ENCODE measurements at places on chromosomes 5 and 9.

DNA sequence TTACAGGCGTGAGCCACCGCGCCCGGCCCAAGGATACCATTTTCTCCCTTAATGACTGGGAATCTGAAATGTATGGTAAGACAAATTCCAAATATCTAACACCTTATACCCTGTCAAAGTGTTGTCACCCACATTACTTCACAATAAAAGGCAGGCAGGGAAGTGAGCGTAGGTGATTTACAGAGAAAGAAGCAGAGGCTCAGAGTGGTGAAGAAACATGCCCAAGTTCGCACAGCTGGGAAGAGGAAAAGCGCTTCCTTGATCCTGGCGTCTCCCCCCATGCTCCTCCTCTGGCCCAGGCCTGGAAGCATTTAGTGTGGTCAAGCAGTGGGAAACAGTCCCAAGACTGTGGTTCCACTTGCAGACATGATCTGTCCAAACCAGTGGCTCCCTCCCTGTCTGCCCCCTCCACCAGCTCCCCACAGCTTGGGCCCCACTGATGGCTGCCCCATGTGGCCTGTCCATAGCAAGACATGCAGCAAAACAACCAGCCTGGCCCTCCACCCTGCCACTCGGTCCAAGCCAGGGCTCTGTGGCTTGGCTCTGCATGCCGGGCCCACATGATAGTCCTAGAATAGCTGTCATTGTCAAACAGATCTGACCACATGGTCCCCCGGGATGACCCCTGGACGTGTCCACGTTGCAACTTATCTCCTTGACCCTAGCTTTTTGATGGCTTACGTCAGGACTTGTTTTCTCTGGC is 107.2 kb downstream of the TTLL11 start:
- peak; percentile 86 for DNase-seq

GRCh38 chr5:31213705-31214121 is 20.2 kb downstream of the CDH6 start:
- no peak for DNase-seq

- no peak for DNase-seq
Observed at GRCh38 chr5:114417519-114417918, 55.6 kb downstream of the KCNN2 start.

DNA sequence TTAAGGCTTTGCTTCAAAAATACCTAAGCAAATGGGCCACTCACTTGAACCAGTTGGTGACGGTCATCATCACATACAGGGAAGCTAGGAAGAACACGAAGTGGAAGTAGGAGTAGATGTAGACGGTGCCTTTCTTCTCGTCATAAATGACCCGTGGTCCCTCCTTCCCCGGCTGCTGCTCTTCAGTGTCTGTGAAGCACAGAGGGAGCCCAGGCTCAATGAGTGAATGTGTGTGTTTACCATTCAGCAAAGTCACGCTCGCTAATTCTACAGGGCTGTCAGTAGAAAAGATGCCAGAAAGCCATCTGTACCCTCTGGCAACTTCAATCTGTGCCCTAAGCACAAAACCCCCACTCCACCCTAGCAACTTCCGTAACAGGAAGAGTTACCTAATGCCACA is 109.8 kb downstream of the SERINC5 start:
- DNase-seq: no peak

DNA sequence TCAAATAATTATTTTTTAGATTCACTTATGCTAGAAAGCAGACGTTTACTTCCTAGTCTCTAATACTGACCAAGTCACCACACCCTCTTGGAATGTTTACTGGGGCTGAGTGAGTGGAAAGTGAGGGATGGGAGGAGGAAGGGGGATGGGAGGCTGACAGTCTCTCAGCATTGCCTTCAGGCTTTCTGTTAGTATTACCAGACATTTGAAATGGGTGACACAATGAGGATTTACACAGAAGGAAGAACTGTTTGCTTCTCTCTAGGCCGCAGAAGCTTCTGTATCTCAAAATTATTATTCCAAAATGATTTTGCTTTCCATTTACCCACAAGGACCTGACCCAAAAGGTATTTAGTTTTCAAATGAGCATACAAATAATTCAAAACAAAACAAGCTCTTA is 232.8 kb upstream of the ZNF608 start:
- DNase-seq: no peak

DNA sequence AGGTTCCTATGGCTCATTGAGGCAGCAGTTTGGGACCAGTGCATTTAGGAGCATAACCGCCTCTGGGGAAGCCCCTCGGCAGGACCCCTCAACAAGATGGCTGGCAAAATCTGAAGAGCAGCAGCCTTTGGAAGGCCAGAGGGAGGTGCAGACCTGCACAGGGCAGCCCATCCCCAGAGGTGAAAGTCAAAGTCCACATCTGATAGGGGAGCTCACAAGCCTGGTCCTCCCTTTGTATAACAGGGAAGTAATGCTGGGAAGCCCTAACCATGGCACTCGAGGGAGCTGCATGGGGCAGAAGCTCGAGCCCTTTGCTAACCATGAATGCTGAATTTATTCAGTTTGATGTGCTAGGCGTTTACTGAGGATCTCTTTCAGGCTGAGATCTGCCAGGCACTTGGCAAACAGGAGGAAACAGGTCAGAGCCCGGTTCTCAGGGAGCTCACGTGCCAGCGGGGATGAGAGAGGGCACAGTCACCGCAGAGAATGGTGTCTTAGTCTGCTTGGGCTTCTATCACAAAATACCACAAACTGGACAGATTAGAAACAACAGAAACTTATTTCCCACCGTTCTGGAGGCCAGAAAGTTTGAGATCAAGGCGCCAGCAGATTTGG is 114.1 kb downstream of the GABBR2 start:
- DNase-seq: no peak

GRCh38 chr9:122016309-122016708 is 76.8 kb downstream of the TTLL11 start:
- DNase-seq: no peak

DNA sequence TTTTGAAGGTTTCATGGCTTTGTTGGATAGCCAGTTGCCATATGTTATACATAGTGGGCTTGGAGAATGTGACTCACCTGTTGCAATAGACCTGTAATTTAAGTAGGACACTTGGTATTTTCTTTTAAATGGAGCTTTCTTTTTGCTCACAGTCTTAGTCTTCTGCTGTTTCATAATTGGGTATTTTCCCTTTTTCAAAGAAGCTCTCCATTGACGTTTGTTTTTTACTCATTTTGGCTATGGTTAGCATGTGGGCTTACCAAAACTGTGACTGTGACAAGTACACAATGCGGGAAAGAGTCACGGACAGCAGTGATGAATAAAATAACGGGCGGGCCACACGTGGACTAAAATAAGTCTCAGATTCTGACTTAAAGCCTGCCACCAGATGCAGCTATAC is 23.2 kb upstream of the RNF20 start:
- no peak for DNase-seq

GRCh38 chr5:145859453-145859852 is 13.4 kb downstream of the GRXCR2 start:
- DNase-seq: no peak

GRCh38 chr5:136605638-136606037 is 240.3 kb upstream of the TRPC7 start:
- DNase-seq: no peak

GRCh38 chr9:103078581-103078980 is 83.4 kb downstream of the CYLC2 start:
- no peak for DNase-seq

DNA sequence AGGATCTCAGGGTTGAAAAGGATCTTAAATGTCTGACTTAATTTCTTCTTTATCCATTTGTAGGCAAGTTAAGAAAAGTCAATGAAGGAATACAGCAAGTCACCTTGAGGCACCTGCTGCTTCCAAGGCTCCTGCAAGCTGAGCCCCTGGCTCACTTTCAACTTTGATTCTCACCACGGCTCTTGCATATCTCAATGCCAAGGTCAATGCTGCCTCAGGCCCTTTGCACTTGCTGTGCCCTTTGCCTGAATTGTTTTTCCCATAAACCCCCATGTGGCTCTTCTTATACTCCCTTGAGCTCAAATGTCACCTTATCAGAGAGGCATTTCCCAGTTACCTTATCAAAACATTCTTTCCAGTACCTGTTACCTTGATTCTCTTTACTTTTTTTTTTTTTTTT is 144.3 kb upstream of the RAPGEF1 start:
- no peak for DNase-seq

GRCh38 chr5:153974131-153974812 is 64.4 kb downstream of the FAM114A2 start:
- peak; percentile 76 for DNase-seq

DNA sequence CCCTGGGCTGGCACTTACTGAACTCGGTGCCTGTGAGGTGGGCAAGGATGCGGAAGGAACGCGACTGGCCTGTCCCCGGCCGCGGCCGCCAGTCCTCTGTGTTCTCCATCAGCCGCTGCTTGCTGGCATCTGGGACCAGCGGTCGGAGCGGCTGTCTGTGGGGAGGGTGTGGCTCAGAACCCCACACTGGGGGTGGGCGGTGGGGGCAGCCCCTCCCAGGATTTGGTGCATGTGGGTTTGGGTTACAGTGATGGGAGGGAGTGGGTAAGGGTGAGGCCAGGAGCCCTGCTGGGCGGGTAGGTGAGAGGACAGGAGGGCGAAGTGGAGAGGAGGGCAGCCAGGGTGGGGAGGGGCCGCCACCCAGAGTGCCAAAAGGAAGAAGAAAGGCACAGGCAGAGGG is 6.4 kb downstream of the PDLIM7 start:
- DNase-seq: no peak

- no peak for DNase-seq
Observed at GRCh38 chr9:75226403-75227139, 138.3 kb downstream of the OSTF1 start.

DNA sequence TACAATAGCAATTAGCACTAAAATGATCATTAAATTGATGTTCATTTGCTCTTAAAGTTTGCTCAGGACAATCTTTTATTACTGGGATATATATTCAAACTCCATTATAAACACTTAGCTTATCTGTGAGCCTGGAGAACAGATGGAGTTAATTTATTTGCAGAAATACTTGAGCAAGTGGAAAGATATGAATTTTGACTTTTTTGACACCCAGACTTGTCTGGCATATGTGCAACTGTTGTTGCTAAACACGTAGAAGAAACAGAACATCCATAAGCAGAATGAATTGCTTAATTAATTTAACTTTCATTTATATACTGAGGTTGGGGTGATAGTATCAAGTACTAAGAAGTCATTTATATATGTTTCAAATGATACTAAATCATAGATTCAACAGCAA is 820.7 kb upstream of the TYRP1 start:
- DNase-seq: no peak

- no peak for DNase-seq
Observed at GRCh38 chr5:169850409-169850808, 129.9 kb downstream of the INSYN2B start.

- no peak for DNase-seq
Observed at GRCh38 chr9:19624519-19624918, 164.3 kb downstream of the SLC24A2 start.

DNA sequence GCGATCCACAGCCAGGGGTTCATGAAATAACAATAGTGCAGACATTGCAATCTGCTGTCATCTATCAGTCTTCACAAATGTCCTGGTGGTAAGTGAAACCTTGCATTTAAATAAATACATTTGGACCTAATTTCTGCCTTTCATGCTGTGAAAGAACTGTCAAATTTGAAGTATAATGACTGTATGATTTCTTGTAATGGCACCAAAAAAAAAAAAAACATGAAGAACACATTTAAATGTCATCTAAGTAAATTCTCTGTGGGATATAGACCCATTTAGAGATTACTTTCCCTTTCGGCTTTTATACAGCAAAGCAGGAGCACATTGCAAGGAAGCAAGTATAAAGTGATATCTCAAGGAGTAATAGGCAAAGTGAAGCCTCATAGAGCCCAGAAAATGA is 431.5 kb upstream of the SGCD start:
- no peak for DNase-seq

DNA sequence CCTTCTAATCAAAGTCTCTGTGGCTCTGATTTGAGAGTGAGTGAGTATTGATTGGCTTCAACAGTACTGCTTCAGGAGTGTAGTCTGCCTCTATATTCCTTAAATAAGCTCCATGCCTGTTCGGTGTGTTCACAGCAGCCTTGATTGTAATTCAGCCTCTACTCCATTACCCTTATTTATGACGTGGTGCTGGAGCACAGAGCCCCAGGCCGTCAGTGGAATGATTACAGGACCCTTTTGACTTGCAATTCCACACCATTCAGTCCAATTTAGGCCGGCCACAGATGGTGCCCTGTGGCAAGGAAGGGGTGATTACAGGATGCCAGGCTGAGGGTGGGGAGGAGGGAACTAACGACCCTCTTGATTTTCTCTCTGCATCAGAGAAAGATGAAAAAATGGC is 110.3 kb downstream of the ASTN2 start:
- DNase-seq: no peak

DNA sequence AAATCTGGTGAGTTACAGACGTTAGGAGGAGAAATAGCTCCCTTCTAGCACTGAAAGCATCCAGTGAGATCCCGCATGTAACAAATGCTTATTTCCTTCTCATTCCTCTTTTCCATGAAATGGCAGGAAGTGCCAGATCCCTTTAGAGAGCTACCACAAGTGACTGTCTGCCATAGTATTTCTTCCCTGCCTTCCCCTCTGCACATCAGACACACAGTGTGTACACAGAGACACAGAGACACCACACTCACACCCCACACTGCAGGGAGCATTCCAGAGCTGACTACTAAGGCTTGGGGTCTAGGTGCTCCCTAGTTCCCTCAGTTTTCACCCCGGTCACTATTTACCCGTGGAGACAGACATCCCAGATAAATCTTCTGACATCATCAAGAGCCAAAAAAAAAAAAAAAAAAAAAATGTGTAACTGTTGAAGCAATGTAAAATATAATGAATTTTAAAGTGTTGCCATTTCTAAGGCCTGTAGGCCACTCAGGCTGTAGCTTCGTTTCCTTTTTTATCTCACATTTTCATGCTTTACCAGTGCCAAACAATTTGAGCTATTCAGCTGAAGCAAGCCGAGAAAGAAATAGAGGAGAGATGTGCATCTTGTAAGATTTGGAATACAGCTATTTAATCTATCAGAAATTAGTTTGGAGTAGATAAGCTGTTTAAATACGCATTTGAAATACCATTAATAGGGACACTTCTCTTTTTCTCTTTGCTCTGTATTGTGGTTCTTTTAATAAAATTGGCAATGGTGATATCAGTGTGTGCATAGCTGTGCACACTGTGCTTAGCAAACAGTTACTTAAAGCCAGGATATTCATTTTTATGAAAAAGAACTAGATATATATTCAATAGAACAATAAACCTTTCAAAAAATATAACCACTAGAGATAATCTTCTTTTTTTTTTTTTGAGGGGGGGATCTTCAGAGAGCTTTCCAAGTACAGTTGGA is 405.5 kb downstream of the PDE4D start:
- DNase-seq: no peak

GRCh38 chr9:125202846-125203618 is 2.7 kb downstream of the RABEPK start:
- peak; percentile 20 for DNase-seq

- DNase-seq: peak; percentile 78
Observed at GRCh38 chr5:150141544-150142184, 14.0 kb downstream of the PDGFRB start.

GRCh38 chr9:91131433-91131839 is 230.3 kb downstream of the AUH start:
- DNase-seq: peak; percentile 92

DNA sequence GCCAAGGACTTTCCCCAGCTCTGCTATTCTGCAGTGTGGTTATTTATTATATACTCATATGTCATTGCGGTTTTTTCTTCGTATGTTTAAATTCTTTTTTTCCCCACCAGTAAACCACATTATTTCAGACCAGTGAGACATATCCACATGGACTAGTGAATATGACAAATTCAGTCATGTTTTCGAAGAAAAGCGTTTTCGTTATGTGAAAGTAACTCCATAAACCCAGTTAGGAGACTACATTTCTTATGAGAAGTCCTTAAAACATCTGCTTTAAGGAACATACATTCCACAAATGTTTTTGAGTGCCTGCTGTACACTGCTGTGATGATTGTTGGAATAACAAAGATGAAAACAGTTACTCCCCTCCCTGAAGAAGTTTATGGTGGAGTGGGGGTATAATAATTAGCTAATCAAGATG is 591.8 kb upstream of the CLINT1 start:
- DNase-seq: peak; percentile 21
